Thoracic aorta (tissue), 2 donors: ENCODE measurements at places on chromosomes 7 and 10. TPM values are rescaled to one million over a fixed set of nuclear protein-coding genes. Genes with fewer than 3 reads are reported as not detected.

NUTM2A gene
- 0.81 TPM for total RNA-seq

- H3K27me3 ChIP-seq, result no peaks in the 10 kb centered on the region
- no peak overlapping the region for H3K27ac ChIP-seq
- H3K4me3 ChIP-seq, result peak overlapping the region; percentile 11
- no peak for DNase-seq
- H3K36me3 ChIP-seq, result no peaks in the 10 kb centered on the region
These were observed 33.5 kb upstream of the CCDC7 start for GRCh38 chr10:32412499-32412853.

DNA sequence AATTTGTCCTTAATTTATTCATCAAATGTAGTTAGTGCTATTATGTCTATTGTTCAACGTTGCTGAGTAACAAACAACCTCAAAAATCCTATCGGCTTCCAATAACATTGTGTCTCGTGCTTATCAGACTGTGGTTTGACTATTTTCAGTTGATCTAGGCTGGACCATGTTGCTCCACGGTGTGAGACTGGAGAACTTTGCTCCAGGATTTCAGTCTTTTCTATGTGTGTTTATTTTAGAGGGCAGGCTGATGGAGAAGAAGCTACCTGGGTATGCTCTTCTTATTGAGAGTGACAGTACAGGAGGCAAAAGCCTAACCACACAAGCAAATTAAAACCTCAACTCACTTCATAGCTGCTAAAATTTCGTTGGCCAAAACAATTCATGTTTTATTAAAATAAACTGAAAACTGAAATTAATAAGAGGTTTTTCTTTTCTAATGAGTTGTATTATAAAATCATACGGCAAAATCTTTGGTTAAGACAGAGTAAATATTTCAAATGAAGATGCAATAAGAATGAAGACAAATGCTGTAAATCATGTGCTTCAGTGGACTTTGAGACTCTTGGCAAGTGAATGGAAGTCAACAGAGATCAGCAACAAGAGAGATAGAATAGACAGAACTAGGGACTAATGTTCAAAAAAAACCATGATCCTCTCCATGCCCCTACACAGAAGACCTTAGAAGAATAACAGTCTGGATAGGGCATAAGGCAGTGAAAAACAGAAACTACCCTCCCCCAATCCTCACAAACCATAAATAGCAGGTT lies 418.0 kb upstream of the ETV1 start:
- H3K4me3 ChIP-seq, result no peak overlapping the region
- H3K36me3 ChIP-seq, result no peaks in the 10 kb centered on the region
- no peaks in the 10 kb centered on the region for H3K4me1 ChIP-seq
- no peaks in the 10 kb centered on the region for H3K27me3 ChIP-seq

DNA sequence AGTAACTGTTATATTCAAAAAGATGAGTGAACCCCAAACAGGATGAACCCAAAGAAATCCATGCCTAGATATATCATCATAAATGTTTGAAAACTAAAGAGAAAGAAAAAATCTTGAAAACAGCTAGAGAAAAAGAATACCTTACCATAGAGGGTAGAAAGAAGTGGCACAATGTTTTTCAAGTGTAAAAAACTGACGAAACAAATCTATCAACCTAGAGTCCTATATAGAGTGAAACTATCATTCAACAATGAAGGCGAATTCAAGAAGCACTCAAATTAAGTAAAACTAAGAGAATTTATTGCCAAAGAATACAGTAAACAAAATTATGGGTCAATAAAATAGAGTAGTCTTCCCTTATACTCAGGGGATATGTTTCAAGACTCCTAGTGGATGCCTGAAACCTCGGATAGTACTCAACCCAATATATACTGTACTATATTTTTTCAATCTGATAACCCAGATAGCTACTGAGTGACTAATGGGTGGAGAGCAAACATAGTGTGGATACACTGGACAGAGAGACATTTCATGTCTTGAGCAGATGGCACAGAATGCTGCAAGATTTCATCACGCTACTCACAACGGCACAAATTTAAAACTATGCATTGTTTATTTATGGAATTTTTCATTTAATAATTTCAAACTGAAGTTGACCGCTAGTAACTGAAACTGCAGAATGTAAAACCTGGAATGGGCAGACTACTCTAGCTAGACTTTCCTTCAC lies 52.6 kb upstream of the TMEM106B start:
- no peaks in the 10 kb centered on the region for H3K4me1 ChIP-seq
- no peak overlapping the region for H3K4me3 ChIP-seq
- H3K27me3 ChIP-seq, result no peaks in the 10 kb centered on the region
- no peak overlapping the region for H3K27ac ChIP-seq
- H3K36me3 ChIP-seq, result no peaks in the 10 kb centered on the region

DNA sequence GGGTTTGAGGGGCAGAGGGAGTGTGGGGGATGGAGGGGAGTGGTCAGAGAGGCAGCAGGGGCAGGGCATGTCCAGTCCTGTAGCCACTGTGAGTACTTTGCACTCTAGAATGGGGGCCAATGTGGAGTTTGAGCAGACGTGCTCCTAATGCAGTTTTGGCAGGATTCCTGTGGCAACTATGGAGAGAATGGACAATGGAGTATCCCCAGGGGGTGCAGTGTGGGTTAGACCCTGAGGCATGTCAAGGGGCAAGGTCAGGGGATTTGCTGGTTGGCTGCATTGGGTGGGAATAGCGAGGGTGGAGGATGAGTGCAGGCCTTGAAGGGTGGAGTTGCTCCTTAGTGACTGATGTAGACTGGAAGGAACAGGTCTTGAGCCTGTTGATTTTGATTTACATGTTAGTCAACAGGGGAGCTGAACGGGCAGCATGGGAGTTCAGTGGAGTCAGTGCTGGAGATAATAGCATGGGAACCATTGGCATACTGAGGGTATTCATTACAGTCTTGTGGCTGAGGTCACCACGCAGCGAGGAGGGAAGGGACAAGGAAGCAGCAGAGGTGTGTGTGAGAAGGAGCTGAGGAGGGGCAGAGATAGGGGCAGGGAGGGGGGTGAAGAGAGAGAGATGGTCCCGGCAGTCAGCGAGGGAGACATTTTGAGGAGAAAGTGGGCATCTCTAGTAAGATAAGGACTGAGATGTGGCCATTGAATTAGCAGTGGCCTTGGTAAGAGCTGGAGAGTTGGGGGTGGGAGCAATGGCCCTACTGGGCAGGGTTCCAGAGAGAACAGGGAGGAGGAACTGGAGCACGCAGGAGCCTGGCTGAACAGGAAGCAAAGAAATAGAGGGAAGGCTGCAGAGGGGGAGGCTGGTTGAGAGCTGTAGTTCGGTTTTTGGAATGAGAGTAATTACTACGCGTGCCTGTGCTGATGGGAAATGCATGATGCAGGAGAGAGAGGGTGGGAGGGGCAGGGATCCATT lies 112.7 kb downstream of the CCNY start:
- H3K36me3 ChIP-seq, result no peaks in the 10 kb centered on the region
- H3K4me1 ChIP-seq, result peaks cover 53% of the 10 kb centered on the region
- H3K27me3 ChIP-seq, result no peaks in the 10 kb centered on the region
- no peak for DNase-seq
- no peak overlapping the region for H3K4me3 ChIP-seq
- peak overlapping the region; percentile 41 for H3K27ac ChIP-seq

DNA sequence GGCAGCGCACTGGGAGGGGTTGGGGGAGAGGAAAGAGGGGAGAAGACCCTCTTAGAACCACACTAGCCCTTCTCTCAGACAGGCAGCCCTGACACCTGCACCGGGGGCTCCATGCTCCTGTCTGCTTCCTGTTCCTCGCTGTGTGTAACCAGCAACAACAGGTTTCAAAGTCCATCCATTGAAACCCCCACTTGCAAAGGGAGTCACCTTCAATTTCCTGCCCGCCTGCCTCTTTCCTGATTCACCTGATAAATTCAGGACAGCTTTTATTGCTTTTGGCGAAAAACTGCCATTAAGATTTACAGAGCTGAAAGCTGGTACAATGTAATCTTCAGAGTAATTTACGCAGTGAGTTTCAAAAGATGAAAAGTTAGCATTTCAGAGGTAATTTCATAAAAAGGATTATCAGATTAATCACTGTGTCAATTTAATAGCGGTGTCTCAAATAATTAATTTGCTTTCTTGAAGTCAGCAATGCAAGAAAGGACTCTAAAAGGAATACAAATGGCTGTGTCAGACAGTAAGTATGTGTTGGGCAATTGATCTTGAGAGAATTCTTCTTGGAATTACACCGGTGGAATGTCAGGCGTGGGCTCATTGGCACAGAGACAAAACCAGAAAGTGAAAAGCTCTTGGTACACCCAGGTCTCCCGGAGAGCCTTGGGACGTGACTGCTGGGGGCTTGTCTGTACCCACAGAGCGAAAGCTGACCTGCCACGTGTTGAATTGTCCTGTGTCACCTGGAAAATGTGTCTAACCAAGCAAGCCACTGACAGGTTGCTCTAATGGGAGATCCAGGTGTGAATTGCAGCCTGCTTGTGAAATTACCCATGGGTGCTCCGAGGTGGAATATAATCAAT lies 60.7 kb downstream of the TMEM209 start:
- no peak overlapping the region for H3K27ac ChIP-seq
- no peak for DNase-seq
- H3K27me3 ChIP-seq, result no peaks in the 10 kb centered on the region
- no peaks in the 10 kb centered on the region for H3K36me3 ChIP-seq
- peaks cover 21% of the 10 kb centered on the region for H3K4me1 ChIP-seq
- H3K4me3 ChIP-seq, result no peak overlapping the region

DNA sequence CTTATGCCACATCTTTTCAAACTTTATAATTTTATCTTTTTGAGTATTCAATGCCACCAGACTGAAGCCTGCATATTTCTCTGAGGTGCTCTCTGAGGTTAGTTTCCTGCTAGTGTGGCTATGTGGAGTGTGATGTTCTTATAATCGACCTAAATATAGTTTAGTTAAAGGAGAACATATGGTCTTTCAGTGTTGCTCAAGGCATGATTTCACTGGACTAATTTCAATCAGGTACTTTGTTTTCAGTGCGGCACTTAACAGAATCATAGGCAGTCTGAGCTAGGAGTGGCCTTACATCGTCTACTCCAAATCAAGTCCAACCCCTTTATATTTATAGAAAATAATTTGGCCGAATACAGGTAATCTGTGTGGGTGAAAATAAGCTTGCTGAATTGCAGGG lies 134.2 kb downstream of the NXPH1 start:
- H3K27ac ChIP-seq, result no peak overlapping the region
- H3K36me3 ChIP-seq, result no peaks in the 10 kb centered on the region
- no peak overlapping the region for H3K4me3 ChIP-seq

DNA sequence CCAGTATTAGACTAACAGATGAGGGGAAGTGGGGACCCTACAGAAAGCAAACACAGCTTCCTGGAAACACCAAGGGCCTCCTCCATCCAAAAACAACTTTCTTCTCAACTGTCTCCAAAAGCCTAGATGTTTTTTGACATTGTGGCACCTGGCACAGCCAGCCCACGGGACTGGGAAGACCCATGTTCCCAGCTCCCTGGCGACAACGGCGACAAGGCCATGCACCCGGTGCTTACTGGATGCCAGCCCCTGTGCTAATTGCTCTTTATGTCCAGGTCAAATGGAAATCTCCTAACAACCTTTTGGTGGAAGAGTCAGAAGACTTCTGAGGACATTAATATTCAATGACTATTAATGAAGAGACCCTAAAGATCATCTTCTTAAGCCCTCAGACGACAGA lies 7.1 kb downstream of the FGFR2 start:
- no peak for DNase-seq
- H3K4me1 ChIP-seq, result no peaks in the 10 kb centered on the region

GRCh38 chr7:112296432-112296831 lies 89.9 kb downstream of the ZNF277 start:
- H3K27ac ChIP-seq, result no peak overlapping the region
- no peaks in the 10 kb centered on the region for H3K27me3 ChIP-seq
- no peaks in the 10 kb centered on the region for H3K4me1 ChIP-seq
- no peaks in the 10 kb centered on the region for H3K36me3 ChIP-seq
- no peak overlapping the region for H3K4me3 ChIP-seq

DNA sequence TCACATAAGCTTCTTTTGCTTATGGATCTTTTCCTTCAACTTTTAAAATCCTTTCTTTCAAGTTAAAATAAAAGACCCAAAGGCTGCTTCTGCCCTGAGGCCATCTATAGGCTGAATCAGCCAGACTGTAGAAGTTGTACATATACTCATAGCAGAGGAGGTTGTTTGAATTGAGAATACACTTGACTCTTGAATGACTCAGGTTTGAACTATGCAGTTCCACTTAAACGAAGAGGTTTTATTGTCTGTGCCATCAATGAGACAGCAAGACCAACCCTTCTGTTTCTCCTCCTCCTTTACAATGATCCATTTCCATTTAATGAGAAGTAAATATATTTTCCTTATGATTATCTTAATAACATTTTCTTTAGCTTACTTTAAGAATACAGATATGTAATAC lies 5.8 kb downstream of the ZNF365 start:
- peaks cover 17% of the 10 kb centered on the region for H3K4me1 ChIP-seq
- H3K27ac ChIP-seq, result no peak overlapping the region
- no peaks in the 10 kb centered on the region for H3K36me3 ChIP-seq
- H3K4me3 ChIP-seq, result no peak overlapping the region
- no peaks in the 10 kb centered on the region for H3K27me3 ChIP-seq

DNA sequence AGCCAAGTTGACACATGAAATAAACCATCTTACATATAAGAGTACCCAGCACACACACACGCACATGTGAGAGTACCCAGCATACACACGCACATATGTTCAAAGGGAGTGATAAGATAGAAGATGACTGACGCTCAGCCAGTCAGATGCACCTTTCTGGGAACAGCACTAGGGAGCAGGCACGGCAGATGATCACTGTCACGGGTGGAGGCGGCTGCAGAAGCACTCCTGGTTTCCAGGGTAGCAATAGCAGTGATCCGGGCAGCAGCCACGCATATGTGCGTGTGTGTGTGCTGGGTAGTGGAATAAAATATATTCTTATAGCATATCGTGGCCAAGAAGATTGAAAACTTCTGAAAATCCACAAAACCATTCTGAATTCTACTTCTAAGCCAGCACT lies 85.8 kb upstream of the NAMPT start:
- H3K36me3 ChIP-seq, result no peaks in the 10 kb centered on the region
- no peak overlapping the region for H3K27ac ChIP-seq
- no peaks in the 10 kb centered on the region for H3K4me1 ChIP-seq

GRCh38 chr7:23759671-23760391 lies 49.8 kb downstream of the STK31 start:
- H3K4me1 ChIP-seq, result no peaks in the 10 kb centered on the region
- no peaks in the 10 kb centered on the region for H3K27me3 ChIP-seq
- DNase-seq, result no peak
- no peak overlapping the region for H3K27ac ChIP-seq

- H3K36me3 ChIP-seq, result no peaks in the 10 kb centered on the region
- H3K4me3 ChIP-seq, result no peak overlapping the region
- no peaks in the 10 kb centered on the region for H3K27me3 ChIP-seq
- H3K4me1 ChIP-seq, result no peaks in the 10 kb centered on the region
- DNase-seq, result no peak
These were observed 47.2 kb upstream of the ZRANB1 start for GRCh38 chr10:124894569-124895215.
